ENCODE measurements at places on chromosomes 7 and 10.

- no peak for DNase-seq
Measured at GRCh38 chr10:43401627-43402026, 7.4 kb downstream of the HNRNPF start.

DNA sequence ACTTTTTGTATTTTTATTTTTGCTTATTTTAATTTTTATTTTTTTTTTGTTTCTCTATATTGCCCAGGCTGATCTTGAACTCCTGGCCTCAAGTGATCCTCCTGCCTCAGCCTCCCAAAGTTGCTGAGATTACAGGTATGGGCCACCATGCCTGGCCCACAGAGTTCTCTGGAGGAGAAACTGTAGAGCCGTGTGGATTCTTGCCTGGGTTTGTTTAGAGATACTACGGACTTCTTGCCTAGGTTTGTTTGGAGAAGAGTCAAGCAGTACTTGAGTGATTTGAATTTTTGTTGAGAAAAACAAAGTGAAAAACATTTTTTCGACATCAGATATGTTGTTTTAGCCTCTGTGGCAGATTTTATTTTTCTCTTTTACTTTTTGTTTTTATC, 99.0 kb downstream of the CAMK1D start:
- DNase-seq = no peak

DNA sequence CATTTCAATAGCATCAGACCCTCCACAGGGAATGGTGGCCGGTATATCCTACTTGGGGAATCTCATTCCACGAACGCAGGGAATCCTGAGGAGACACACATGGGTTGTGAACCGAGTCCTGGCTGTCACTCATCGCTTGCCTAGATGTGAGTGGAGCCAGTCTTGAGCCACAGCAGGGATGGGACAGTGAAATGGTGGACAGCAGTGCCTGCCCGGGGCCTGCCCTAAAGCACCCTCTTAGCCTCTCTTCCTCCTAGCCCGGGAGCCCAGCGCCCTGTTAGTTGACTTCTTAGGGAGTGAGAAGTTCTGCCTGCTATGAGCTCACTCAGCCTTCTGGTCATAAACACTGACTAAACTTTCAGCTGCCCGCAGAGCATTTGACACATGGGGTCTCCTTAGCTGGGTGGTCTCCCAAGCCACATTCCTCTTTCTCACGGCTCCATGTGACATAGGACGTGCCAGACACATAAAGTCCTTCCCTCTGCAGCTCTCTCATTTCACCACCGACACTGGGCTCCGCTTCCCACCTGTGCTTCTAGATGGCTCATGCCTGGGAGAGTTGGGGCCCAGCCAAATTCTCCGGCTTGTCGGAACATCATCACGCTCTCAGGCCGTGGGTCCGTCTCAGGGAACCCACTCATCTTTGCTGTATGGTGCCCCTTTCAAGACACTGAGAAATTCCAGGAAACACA, 60.9 kb downstream of the TCERG1L start:
- DNase-seq = no peak

DNA sequence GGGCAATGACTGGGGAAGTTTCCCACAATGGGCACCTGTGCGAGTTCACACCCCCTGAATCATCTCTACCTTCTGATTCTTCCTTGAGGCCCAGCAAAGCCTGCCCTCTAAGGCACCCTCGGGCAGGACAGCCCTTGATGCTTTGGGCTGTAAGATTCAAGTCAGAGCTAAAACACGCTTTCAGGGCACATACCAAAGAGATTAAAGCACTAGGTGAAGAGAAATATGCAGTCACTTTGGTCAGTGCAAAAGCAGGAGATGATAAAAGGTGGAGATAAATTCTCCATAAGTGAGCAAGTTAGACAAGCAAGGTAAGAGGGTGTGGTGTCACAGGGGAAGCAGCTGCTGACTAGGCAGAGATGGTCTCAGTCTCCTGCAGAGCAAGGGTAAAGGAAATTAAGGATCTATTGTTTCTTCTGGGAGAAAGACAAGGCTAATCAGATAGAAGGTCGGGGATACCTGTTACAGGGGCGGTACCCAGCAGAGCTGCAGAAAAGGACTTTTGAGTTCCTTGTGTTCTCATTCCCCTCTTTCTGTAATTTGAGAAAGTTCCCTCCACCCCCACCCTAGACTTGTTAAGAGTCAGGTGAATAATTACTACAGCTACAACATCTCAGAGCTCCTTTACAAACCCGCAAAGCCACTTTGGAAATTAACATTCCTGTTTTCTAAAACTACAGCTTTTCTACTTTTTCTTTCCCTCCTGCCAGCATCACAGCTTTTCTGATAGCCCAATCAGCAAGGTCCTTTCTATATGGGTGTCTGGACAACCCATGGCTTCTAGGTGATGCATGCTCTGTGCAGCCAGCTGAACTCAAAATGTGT, 26.4 kb downstream of the PDLIM1 start:
- DNase-seq = no peak

DNA sequence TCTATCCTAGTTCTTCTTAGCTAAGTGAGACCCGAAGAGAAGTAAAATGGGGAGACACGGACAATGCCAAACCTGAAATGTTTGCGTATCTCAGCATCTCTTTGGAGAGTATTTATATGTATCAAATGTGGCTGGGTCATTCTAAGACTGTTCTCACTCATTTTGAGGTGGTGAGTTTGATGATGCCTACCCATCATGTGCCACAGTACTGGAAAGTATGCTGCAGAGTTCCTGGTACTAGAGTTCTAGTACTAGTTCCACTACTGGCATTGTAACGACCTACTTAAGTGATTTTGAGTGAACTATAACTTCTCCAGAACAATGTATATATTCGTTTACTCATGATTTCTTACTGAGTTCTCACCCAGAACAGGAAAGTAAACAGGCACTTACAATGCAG, 41.9 kb downstream of the ARMC3 start:
- no peak for DNase-seq

DNA sequence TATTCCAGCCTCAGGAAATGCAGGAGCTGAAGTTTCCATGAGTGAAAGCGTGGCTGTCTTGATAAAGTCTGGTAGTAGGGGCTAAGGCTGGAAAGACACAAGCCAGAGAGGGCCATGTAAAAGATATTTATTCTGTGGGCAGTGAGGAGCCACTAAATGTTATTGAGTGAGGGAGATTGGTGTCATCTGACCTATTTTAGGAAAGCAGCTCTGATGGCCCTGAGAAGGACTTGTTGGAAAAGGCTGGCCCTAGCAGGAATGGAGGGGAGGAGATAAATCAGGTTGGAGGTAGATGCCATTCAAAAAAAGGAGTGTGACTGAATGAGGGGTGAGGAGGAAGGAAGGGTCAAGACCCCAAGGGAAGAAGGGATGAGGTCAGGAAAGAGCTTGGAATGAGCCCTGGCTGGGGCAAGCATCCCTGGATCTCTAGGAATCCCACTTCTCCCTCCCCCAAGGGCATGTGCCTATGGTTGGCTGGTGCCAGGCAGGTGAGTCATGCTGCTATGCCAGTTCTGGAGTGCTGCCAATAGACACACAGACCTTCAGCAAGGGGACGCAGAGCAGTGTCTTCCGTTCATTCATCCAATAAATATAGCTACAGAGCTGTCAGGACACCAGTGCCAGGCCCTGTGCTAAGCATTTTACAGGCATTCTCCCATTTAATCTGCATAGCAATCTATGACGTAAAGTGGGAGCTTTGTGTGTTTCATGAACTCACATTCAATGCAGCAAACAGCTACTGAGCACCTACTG, 2.0 kb downstream of the ANKRD2 start:
- DNase-seq = no peak

DNA sequence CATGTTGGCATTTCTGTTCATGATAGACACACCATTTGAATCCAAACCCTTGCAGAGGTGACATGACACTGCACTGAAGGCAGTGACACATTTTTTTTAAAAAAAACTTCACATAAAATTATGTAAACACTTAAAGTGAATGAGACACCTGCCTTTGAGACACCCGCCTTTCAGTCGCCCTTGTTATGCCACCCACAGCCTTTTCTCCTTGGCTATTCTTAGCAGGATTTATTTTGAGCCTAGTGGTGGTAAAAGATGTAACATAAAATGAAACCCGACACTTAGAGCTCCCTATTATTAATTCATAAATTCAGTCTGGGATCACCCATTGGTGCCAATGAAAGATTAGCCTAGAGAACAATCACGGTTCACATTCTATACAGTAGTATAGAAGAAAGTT, 161.3 kb downstream of the DYNC1I1 start:
- DNase-seq = no peak

- no peak for DNase-seq
Measured at GRCh38 chr10:131630772-131631258, 270.0 kb upstream of the PPP2R2D start.

DNA sequence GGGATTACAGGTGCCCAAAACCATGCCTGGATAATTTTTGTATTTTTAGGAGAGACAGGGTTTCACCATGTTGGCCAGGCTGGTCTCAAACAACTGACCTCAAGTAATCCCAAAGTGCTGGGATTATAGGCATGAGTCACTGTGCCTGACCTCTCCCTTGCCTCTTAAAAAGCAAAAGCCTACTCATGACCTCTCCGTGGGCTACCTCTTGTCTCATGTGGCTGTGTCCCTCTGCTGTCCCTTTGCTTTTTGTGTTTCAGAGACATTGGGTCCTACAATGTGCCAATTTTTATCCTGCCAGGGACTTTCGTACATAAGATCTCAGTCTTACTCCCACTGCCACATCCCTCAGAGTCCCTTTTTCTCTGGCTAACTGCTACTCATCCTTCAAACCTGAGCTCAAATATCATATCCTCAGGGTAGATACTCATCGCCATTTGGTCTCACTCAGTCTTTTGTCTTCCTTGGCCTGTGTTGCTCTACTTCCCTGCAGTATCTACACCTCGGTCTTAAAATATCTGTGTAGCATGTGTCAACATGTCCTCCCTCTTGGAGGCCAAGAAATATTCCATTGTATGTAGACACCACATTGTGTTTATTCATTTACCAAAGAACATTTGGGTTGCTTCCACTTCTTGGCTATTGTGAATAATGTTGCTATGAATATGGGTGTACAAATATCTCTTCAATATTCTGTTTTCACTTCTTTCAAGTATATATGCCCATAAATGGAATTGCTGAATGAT, 465.0 kb upstream of the KLF6 start:
- no peak for DNase-seq

DNA sequence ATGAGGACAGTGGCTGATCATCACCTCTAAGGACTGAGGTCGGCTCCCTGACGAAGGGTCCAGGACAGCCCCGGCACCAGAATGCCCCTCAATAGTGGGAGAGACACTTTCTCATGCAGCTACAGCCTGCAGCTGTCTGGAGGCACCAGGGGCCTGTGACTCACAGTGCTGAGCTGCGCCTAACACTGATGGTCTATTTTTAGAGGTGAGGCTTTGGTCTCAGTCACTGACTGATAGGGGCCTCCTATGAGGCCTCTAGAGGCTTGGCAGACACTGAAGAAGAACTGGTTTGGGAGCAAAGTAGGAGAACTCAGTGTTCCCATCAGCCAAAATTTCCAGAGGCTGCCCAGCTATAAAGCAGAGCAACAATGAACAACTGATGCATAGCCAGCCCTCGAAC, 130.1 kb downstream of the COBL start:
- no peak for DNase-seq

- DNase-seq = no peak
Measured at GRCh38 chr7:162632-163297, 29.6 kb upstream of the FAM20C start.

DNA sequence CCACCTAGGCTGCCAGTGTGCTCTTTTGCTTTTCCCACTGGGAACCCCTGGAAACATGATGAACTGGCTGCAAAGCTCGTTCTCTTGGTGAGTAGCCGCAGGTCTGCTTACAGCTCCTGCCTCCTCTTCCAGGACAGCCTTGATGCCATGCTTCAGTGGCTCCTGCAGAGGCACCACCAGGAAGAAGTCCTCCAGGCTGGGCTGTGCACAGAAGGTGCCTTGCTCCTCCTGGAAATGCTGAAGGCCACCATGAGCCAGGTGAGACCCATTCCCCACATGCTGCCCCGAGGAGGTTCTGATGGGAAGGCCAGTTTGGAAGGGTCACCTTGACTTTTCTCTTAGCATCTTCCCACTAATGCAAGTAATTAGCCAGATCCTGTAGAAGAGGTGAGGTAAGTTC, 125.8 kb downstream of the LRRC18 start:
- DNase-seq = no peak

GRCh38 chr10:114064151-114065048, 20.7 kb downstream of the ADRB1 start:
- DNase-seq = no peak

- no peak for DNase-seq
Measured at GRCh38 chr10:92857904-92858514, 9.7 kb downstream of the EXOC6 start.

- DNase-seq = no peak
Measured at GRCh38 chr10:97466755-97467154, 20.8 kb downstream of the ZDHHC16 start.

GRCh38 chr10:131009791-131010190, 301.7 kb downstream of the TCERG1L start:
- no peak for DNase-seq

DNA sequence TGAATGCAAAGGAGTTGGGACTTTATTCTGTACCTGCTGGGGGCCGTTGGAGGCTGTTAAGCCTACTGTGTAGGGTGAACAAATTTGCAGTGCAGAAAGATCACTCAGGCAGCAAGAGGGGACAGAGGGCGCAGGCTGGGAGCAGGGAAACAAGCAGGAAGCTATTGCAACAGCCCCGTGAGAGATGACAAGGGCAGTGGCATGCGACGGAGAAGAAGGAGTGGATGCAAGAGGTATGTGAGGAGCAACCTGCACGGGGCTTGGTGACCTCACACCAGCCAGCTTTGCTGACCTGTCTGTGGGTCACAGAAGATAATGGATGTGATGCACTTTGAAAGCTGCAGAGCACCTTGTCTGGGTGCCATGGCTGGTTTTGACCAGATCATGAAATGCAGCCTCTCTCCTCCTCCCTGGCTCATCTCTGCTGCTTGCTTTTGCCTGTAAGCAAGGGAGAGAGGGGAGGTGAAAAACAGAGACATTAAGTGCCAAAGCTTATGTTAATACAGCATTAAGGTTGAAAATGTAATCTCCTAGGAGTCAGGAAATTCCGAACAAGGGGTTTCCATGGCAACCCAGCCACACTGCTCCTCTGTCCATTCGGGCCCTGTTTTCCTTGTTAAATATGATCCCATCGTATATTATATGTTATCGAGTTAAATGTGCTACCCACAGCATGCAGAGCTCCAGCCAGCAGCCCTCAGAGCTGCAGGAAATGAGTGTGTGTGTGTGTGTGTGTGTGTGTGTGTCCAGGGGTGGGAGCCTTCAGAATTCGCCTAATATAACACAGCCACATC, 314.3 kb upstream of the ZMIZ1 start:
- no peak for DNase-seq

Data from tibial nerve (tissue), 4 donors.